Amniotic epithelial cell (primary cell): ENCODE measurements at places on chromosomes 2 and 18.

DNA sequence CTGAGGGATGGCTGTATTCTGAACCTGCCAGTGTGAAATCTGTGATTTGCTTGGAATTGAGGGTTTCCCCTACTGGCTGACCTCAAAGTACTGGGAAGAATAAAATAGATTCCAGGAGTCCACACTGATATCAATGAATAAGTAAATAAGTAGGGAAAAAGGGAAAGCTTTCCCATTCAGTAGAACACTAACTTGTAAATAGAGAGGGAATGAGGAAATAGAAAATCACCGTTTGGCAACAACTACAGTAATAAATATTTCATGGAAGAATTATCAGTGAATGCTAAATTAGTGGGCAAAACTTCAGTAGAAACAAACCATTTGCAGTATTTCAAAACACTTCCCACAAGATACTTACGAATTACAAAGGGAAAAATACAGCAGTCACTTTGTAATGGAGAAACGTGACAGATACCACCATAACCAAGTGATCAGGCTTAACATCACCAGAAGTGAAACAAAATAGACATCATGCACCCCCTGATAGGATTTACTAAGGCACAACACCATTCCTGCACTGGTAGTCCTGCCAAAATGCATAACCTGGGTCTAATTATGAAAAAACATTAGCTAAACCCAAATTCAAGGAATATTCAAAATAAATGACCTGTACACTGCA, 88.5 kb downstream of the ICA1L start:
- DNase-seq, result peak; percentile 55

DNA sequence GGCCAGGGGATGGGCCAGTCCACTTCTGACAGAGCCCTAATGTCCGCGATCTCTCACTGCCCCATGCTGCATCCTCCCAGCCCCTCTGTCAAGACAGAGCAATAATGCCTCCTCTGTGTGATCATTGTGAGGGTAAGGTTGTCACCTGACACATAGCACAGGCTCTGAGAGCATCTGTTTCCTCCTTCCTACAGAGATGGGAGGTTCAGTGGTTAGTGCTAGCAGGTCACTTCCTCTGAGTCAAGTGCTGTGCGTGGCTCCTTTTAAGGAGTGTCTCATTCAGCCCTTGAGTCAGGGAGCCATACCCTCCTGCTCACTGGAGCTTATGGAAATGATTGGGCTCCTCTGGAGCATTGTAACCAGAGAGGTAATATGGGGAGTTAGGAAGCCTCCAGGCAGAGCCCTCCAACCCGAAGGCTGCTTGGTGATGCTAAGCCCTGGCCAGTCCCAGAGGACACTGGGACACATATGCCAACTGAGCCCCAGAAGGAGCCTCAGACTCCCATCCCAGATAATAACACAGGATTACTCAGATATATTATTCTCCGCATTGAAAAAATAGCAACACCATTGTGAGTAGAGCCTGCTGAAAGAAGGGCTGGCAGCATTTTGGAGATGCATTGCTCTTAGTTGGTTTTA, 189.0 kb downstream of the GALNT1 start:
- no peak for DNase-seq

GRCh38 chr2:102708847-102709559, 52.8 kb upstream of the TMEM182 start:
- DNase-seq, result peak; percentile 37

GRCh38 chr2:74865770-74866674, 32.1 kb downstream of the HK2 start:
- DNase-seq, result no peak

- no peak for DNase-seq
Observed at GRCh38 chr2:95006588-95006987, 18.9 kb upstream of the MAL start.

DNA sequence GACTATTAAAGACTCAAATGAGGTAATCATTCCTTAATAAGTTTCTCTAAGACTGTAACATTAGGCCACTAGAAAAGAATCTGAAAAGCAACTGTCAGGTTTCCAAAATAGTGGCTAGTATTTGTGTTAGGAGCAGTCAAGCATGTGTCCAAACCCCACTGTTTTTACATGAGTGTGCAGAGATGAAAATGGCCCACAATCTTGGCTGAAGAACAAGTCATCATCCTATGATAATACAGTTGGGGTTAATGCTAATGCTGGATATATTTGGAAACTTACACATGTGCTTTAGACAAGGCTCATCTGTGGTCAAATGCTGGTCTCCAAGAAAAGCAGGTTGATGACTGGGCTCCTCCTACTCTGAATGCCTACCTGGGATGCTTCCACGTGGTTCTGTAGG, 73.6 kb downstream of the MAIP1 start:
- DNase-seq, result no peak

DNA sequence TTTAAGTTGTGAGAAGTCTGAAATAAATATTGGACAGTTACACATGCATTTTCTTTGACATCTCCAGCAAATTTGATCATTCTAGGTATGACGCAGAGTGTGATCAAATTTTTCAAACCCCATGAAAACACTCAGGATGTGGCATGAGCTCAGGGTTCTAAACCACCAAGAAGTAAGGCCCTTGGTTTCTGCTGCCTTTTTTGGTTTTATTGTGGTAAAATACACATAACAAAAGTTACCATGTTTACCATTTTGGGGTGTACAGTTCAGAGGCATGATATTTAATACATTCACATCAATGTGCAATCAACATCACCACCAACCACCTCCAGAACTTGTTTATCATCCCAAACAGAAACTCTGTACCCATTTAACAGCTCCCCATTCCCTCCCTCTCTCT, 64.3 kb upstream of the TTN start:
- DNase-seq, result no peak

DNA sequence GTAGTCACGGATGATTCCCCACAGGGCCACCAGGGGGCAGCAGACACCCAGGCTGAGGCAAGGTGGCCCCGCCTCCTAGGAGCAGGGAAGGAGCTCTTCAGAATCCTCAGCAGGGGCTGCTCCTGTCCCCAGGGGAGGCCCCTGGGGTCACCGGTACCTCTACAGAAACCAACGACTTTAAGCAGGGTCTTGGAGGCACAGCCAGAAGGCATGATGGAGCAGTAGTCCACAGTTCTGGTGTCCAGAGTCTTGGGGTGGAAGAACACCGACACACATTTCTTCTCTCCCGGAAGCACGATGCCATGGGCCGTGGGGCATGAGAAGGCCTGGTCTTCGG, 11.5 kb downstream of the CFAP65 start:
- DNase-seq, result peak; percentile 53

DNA sequence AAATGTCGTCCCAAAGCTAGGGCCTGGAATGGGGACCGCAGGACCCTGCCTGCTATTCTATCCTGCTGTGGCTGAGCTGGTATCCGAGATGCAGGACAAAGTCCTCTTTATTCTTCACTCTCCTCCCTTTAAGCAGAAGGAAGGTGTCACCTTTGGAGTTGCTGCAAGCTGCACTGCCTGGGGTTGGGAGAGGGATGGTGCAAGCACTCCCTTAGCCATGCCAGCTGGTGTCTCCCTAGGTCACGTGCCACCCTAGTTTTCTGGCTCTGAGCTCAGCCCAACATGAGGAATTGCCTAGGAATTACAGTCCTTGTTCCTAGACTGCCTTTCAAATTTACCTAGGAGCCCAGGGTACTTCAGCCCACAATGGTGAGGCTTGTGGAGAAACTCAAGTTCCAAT, 21.4 kb upstream of the FAM228A start:
- DNase-seq, result no peak
